CD4-positive, alpha-beta T cell treated with Interleukin-17A for 1 hour (primary cell): ENCODE measurements at places on chromosomes 5 and 9.

DNA sequence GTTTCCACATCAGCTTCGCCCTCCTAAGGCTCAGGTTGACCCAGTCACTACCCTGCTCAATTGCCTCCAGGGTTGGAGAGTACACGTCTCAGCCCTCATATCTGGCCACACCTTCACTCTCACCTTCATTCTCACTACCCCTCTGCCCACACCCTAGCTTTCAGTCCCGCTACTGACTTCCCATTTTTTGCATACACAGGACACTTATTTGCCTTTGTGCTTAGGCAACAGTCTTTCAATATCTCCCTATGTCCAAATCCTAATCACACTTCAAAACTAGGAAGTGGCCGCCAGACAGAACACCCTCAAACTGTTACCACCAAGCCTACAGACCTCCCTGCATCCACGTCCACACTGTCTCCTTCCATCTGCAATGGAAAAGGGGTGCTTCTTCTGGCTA lies 10.9 kb downstream of the MCTP1 start:
- DNase-seq: no peak

DNA sequence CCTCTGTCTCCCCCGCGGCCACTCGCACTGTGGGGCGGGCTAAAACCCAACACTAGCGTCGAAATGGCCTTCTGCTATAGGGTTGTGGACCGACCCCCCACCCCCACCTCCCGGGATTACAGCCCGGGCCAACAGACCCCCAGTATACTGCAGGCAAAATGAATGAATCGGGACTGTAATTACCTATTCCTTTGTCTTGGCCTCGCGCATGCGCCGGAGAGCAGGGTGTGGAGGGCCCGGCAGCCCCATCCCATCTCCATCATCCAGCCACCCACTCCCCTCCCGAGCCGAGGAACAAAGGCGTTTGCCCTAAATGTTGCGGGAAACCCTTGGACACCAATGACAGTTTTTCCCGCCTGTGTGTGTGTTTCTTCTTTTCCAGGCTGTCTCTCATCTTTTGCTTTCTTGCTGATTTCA lies 1.6 kb downstream of the BASP1 start:
- no peak for DNase-seq

DNA sequence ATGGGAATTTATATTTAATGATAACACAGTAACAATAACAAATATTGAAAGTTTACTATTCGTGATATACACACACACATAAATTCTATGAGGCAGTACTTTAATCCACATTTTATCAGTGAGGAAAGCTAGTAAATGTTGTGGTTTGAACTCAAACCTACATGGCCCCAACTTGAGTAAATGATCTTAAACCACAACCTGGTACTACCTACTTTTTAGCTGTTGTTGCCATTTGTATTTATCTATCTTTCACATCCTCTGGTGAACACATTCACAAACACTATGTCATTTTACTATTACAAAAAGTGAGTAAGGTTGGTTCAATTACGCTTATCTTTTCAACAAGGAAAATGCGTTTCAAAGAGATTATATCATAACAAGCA lies 186.1 kb downstream of the SMC2 start:
- no peak for DNase-seq

DNA sequence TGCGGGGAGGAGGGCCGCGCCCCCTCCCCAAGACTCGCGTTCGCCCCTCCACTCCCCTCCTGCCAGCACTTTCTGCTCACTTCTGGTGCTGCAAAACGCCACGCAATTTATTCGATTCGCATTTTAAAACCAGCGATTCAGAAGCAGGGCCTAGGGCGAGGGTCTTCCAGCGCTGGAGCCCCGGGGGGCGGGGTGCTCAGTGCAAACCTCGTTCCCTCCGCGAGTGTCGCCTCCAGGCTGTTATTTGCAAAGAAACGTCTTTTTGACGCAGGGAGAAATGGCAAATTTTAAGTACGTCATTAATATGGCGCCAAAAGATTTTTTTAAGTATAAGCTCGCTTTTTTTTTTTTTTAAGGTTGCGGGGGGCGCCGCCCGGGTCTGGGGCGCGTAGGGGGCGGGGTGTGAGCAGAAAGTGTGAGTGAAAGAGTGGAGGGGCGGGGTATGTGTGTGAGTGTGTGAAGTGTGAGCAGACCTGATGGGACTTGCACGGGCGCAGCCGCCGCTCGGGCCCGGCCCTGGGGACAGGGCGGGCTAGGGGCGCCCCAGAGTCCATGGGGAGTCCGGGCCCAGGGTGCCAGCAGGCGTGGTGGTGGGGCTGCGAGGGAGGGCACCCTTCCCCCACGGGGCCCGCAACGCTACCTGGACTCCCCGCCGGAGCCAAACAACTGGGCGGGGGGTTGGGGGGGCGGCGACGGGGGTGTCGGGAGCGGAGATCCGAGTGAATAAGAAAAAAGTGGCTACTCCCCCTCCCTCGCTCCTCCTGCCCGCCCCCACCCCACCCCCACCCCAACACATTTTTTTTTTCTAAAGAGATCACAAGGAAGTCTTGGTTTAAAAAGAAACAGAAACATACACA lies at the start of gene JADE2:
Gene JADE2 (plus strand): TSS at position 845 of the 857 bp plus-strand sequence. CDS start 10,188 bp downstream, outside the sequence.
- DNase-seq: peak; percentile 91

- DNase-seq: no peak
Observed at GRCh38 chr5:1743769-1744085, 55.9 kb downstream of the MRPL36 start.

- peak; percentile 60 for DNase-seq
Observed at GRCh38 chr5:154202379-154203260, 12.1 kb downstream of the GALNT10 start.

DNA sequence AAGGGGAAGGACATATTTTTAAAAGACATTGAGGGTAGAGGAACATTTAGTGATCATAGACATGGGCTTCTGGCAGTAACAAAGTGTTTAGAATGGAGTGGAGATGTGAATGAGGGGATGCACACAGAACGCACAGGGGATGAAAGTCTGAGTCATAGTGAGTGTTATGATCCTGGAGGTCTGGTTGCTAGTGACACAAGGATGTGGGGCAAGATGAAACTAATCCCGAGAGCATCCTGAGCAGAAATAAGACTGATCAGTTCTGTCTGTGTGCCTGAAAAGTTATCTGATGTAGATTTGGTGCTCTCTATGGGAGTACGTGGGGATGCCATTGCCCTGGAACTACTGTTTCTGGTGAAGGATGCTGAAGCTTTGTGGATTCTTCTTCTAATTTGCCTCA lies 141.1 kb downstream of the CHSY3 start:
- no peak for DNase-seq

DNA sequence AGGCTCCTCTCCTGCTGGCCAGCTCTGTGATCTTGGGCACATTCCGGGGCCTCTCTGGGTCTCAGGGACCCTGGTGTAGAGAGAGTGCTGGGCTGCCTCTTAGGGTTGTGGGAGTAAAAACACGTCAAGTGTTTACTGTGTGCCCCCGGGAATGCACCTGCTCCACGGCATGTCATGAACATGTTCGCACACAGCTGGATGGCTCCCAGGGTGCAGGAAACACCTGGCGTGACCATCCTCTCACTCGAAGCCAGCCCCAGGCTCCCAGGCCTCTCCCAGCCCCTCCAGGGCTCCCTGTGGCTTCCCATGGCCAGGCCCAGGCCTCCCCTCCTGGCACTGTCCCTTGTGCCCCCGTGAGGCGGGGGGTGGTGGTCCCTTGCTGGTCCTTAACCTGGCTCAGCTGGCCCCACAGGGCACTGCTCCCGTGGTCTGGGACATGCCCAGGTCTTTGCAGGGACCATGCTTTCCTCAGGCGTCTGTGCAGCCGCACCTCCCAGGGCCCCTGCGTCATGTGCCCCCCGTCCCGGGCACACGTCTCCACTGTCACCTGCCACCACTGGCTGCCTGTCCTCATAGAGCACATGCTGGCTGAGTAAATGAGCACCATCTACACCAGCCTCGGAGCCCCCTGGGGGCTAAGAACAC lies 44.9 kb downstream of the SLC6A3 start:
- no peak for DNase-seq

DNA sequence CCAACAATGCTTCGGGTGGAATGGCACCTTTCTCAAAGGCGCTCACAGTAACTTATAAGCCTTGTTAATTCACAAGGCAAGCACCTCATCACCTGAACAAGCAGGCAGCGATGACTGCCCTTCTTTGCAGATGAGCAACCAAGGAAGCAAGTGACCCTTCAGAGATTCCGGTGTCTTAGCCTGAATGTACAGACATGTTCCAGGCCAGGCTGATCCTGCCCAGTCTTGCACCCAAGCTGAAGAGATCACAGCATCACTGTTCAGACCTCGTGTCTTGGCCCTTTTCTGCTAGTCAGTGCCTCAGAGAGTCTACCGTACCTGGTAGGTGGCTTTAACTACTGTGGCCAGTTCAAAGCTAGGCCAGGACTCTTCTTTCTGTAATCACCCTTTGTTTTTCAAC lies 94.7 kb upstream of the ERCC6L2 start:
- no peak for DNase-seq

DNA sequence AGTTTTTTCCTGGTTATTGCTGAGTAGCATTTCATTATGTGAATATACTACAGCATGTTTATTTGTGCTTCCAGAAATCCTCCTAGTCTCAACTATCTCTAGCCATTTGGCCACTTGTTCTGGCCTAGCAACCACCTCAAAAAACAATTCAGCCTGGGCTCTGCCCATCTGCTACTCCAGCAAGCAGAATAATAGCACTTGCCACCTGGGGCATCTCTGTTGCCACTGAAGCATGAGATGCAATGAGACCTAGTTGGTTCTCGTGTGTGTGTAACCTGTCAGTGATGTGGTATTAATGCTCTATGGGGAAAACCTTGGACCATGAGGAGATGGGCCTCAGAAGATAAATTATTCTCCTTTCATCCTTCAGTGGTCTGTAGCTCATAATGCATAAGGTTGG lies 129.5 kb downstream of the RNF180 start:
- DNase-seq: no peak

DNA sequence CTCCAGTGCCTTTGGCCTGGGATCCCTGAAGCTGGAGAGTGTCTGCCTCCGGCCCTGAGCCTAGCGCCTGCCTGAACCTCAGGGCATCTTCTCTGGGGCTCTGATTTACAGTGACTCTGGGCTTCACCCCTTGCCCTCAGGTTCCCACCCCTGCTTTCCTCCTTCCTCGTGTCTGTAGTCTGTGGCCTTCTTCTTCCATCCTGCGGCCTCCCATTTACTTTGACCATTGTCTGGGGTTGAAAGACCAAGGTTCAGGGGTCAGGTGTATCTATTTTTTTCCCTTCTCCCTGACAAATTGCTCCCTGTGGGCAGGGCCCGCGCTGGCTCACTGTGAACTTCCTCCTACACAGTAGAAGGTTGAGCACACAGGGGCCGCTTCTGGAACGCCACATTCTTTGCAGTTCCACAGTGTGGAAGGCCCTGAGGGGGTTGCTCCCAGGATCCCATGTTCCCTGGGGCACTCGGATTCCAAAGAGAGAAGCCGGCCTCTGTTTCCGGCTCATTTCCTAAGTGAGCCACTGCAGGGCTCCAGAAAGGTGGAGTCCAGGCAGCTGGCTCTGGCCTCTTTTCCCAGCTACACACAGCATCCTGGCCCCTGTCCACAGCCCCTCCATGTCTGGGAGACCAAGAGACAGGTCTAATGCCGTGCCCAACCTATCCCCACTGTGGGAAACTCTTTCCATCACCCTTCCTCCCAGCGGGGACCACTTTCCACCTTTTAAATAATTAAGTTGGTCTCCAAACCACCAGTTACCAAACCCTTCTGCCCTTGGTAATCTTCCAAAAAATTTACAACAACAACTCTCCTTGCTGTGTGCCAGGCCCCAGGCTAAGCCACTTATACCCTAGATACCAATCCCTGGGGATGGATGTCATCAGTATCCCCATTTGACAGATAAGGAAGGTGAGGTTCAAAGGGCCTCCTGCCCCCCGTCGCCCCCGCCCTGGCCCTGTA lies 140.3 kb upstream of the IER5L start:
- DNase-seq: no peak

- no peak for DNase-seq
Observed at GRCh38 chr5:149466457-149466972, 84.7 kb downstream of the CSNK1A1 start.
